ENCODE measurements at places on chromosomes 2 and 18. TPM values are rescaled to one million over a fixed set of nuclear protein-coding genes. Genes with fewer than 3 reads are reported as not detected.

- DNase-seq, result no peak
- H3K36me3 ChIP-seq, result peaks cover 46% of the 10 kb centered on the region
- H3K4me1 ChIP-seq, result no peaks in the 10 kb centered on the region
- no peak overlapping the region for H3K4me3 ChIP-seq
- H3K27me3 ChIP-seq, result no peaks in the 10 kb centered on the region
- no peak overlapping the region for H3K27ac ChIP-seq
These were observed 12.8 kb downstream of the METTL8 start for GRCh38 chr2:171420728-171421563.

DNA sequence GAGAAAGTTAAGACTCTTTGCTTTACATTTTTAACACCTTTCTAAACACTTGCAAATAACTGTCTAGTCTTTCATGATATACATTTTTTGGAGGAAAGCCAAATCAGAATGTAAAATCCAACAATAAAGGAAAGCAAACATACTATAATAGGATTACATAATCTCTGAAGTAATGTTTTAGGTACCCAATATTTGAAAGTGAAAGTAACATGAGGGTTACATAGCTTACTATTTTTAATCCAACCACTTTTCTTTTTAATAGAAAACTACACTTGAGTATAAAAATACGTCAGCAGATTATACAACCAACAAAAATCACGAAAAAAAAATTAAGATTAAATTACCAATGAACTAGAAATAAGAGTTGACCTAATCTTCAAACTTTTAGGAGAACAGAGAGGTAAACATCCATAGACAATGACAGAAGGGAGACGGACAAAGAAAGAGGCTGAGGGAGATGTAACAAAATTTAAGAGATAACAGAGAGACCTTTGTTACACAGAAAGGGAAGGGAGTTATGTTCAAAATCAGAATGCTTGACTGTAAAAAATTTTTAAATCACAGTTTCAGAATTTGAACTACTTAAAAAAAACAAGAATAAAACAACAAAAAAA is 150.0 kb downstream of the IKZF2 start:
- DNase-seq, result no peak
- H3K27me3 ChIP-seq, result no peaks in the 10 kb centered on the region
- H3K4me3 ChIP-seq, result no peak overlapping the region

Gene CCDC141
- 1.0 TPM for total RNA-seq

Gene NYAP2
- total RNA-seq, result not detected

Gene SIX3
- total RNA-seq, result 0.55 TPM

DNA sequence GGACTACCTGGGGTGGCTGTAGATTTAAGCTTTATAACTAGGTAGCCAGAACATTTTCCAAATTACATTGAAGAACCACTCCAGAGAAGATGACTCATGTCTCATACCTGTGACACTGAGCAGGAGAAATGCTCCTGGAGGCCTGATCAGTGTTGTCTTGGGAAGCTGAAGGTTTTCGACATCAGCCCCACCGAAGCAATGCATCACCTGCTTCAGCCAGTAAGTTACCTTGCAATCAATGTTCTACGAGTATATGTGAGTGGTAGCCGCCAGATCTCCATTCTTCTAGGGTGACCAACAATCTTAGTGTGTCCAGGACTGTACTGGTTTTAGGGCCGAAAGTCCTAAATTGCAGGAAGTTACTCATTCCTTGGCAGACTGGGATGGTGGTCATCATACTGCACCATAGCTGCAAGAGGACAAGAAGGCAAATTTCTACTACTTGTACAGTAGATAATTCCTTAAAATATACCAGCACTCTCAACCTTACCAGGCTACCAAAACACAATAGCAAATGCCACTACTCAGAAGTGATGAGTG is 109.3 kb upstream of the LINC00305 start:
- H3K36me3 ChIP-seq, result no peaks in the 10 kb centered on the region
- no peaks in the 10 kb centered on the region for H3K4me1 ChIP-seq
- H3K27ac ChIP-seq, result no peak overlapping the region

DNA sequence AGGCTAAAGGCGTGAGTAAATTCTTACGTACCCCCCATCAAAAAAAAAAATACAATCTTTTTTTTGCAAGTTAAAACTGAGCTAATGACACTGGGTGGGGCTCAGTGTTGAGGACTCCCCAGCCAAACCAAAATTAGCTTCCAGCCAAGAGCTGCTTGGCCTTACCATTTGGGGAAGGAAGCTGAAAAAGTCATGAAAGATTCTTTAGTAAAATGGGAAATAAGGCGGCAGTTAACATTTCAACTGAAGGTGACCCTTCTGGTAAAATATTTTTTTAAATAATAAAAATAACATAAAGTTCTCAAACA is 16.4 kb downstream of the SMAD7 start:
- DNase-seq, result no peak
- H3K27ac ChIP-seq, result no peak overlapping the region
- no peaks in the 10 kb centered on the region for H3K27me3 ChIP-seq
- no peak overlapping the region for H3K4me3 ChIP-seq
- peaks cover 13% of the 10 kb centered on the region for H3K4me1 ChIP-seq

- H3K27ac ChIP-seq, result no peak overlapping the region
- peaks cover 14% of the 10 kb centered on the region for H3K36me3 ChIP-seq
- H3K27me3 ChIP-seq, result no peaks in the 10 kb centered on the region
- no peak overlapping the region for H3K4me3 ChIP-seq
- H3K4me1 ChIP-seq, result peaks cover 9% of the 10 kb centered on the region
These were observed 3.4 kb downstream of the SDC1 start for GRCh38 chr2:20221555-20221973.

Gene ERBB4
- total RNA-seq, result 0.04 TPM

- no peak for DNase-seq
- no peaks in the 10 kb centered on the region for H3K27me3 ChIP-seq
- H3K27ac ChIP-seq, result no peak overlapping the region
- no peaks in the 10 kb centered on the region for H3K36me3 ChIP-seq
- H3K4me1 ChIP-seq, result peaks cover 2% of the 10 kb centered on the region
These were observed 57.4 kb downstream of the CCBE1 start for GRCh38 chr18:59639821-59640220.

DNA sequence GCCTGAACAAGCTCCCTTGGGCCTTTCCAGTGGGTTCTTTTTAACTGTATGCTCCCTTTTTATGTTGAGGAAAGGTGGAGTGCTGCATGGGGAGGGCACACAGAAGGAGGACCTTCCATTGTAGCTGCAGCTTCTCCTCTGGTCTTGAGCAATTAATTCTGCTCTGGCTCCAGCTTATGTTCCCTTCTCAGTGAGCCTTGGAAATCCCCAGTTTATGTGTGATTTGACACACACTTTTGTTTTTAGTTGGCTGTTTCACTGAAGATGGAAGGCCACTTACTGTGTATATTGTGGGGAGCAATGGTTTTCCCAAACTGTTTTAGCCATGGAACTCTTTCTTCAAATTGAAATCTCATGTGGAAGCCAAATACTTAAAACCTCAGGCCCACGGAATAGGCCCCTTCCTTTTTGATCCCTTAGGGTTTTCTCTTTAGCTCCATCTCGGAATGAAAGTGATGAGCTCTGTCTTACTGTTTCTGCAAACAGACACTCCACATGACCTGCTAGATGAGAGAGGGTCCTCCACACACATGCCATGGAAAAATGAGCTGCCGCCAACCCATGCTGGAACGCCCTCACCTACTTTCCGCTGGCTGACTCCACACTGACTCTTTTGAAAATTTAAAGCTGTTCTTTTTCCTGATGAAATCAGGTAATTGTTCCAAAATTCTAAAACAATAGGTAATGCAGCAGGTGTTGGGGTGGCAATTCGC is 280.9 kb upstream of the SIX2 start:
- no peaks in the 10 kb centered on the region for H3K4me1 ChIP-seq
- no peak overlapping the region for H3K4me3 ChIP-seq
- no peak overlapping the region for H3K27ac ChIP-seq
- no peaks in the 10 kb centered on the region for H3K27me3 ChIP-seq
- H3K36me3 ChIP-seq, result peaks cover 20% of the 10 kb centered on the region
- no peak for DNase-seq

Gene IL1R1
- total RNA-seq, result 0.46 TPM

Gene NT5C1B
- total RNA-seq, result not detected

GRCh38 chr18:69954719-69955480 is 7.2 kb upstream of the CD226 start:
- no peaks in the 10 kb centered on the region for H3K4me1 ChIP-seq
- DNase-seq, result no peak
- H3K4me3 ChIP-seq, result no peak overlapping the region
- H3K27ac ChIP-seq, result no peak overlapping the region

GRCh38 chr2:45241061-45241561 is 231.9 kb upstream of the SIX2 start:
- no peaks in the 10 kb centered on the region for H3K36me3 ChIP-seq
- no peaks in the 10 kb centered on the region for H3K27me3 ChIP-seq
- no peaks in the 10 kb centered on the region for H3K4me1 ChIP-seq
- H3K27ac ChIP-seq, result no peak overlapping the region
- DNase-seq, result no peak

- no peak for DNase-seq
- no peak overlapping the region for H3K27ac ChIP-seq
- H3K4me3 ChIP-seq, result no peak overlapping the region
These were observed 192.6 kb upstream of the TWIST2 start for GRCh38 chr2:238655198-238655860.

Gene MREG
- 21.8 TPM for total RNA-seq

DNA sequence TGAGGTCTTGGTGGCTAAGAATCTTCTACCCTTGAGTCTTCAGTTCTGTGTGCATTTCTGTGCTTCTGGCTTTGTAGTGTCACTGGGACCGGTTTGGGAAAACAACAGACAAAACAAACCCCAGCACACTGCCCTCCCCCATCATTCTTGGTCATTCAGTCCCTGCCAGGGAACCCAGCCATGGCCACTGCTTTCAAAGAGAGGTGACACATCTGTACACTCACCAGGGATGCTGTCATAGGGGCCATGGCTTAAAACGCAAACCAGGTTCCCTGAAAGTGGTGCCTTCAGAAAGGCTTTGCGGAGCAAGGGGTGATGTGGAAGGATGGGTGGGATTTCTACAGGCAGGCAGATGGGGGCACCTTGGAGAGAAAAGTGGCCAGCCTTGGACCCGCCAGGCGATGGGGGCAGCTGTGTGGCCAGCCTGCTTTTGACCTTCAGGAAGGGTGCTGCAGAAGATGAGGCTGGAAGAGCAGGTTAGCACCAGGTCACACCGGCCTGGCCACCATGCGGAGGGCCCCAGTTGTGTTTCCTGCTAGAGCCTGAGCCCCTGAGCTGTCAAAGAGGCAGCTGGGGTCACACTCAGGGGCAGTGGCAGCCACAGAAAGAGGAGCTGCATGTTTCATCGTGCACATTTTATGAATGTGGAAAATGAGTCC is 101.3 kb downstream of the INHBB start:
- DNase-seq, result no peak
- H3K4me1 ChIP-seq, result no peaks in the 10 kb centered on the region
- H3K36me3 ChIP-seq, result no peaks in the 10 kb centered on the region

Gene TP53I3
- total RNA-seq, result 45.7 TPM

- H3K27me3 ChIP-seq, result no peaks in the 10 kb centered on the region
- no peak overlapping the region for H3K4me3 ChIP-seq
- H3K4me1 ChIP-seq, result no peaks in the 10 kb centered on the region
- no peak for DNase-seq
- H3K36me3 ChIP-seq, result peaks cover 2% of the 10 kb centered on the region
These were observed 272.8 kb upstream of the MMADHC start for GRCh38 chr2:149860276-149860921.

GRCh38 chr2:189074506-189074905 is 100.3 kb downstream of the COL3A1 start:
- no peaks in the 10 kb centered on the region for H3K4me1 ChIP-seq
- no peak overlapping the region for H3K27ac ChIP-seq
- no peak overlapping the region for H3K4me3 ChIP-seq
- no peak for DNase-seq
- H3K36me3 ChIP-seq, result no peaks in the 10 kb centered on the region
- H3K27me3 ChIP-seq, result no peaks in the 10 kb centered on the region

Gene RPL31
- total RNA-seq, result 1,893 TPM

- no peaks in the 10 kb centered on the region for H3K4me1 ChIP-seq
- H3K4me3 ChIP-seq, result no peak overlapping the region
- no peak for DNase-seq
- no peaks in the 10 kb centered on the region for H3K27me3 ChIP-seq
- H3K27ac ChIP-seq, result no peak overlapping the region
These were observed 23.2 kb downstream of the SPEG start for GRCh38 chr2:219457784-219458369.

DNA sequence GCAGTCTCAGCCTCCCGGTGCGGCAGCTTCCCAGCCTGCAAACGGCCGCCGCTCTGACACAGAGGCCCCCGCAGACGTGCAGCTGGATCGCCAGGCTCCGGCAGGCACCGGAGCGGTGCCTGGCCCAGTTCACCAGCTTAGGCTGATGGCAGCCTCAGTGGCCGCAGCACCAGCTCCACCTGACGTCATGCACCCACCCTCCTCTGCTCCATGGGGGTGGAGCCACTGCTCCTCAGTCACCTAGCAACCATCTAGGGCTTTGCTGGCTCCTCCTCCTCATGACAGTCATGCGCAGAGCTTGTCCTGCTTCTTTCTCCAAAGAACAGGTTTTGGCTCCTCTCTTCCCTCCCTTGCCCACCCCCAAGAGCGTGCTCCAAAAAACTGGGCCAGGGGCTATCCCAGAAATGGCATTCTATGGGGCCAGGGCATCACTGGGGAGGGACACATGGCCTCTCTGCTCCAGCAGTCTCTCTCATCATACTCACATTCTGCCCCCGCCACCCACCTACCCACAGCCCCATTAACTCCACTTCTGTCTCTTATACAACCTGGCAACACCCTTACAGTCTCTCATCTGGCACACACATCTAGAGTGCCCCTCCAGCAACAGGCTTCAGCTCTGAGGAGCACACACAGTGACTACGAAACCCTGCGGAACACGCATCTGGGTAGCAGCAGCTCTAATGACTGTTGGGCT is 5.5 kb downstream of the DCTN1 start:
- no peak overlapping the region for H3K27ac ChIP-seq
- peak; percentile 93 for DNase-seq
- H3K4me3 ChIP-seq, result peak overlapping the region; percentile 65
- peaks cover 44% of the 10 kb centered on the region for H3K36me3 ChIP-seq
- H3K4me1 ChIP-seq, result peaks cover 7% of the 10 kb centered on the region

Gene KCNE4
- total RNA-seq, result 0.20 TPM

- no peak overlapping the region for H3K4me3 ChIP-seq
- no peak for DNase-seq
- H3K36me3 ChIP-seq, result peaks cover 57% of the 10 kb centered on the region
- H3K4me1 ChIP-seq, result no peaks in the 10 kb centered on the region
- no peak overlapping the region for H3K27ac ChIP-seq
These were observed 33.6 kb downstream of the KIF1A start for GRCh38 chr2:240786355-240786841.

Gene HOXD3
- total RNA-seq, result not detected

Gene SNORC
- 0.61 TPM for total RNA-seq

GRCh38 chr2:142037066-142037465 is 93.8 kb downstream of the LRP1B start:
- peaks cover 7% of the 10 kb centered on the region for H3K36me3 ChIP-seq
- DNase-seq, result no peak
- no peaks in the 10 kb centered on the region for H3K27me3 ChIP-seq
- H3K4me3 ChIP-seq, result no peak overlapping the region
- H3K4me1 ChIP-seq, result peaks cover 4% of the 10 kb centered on the region
